ENCODE measurements at places on chromosomes 12 and 14.

DNA sequence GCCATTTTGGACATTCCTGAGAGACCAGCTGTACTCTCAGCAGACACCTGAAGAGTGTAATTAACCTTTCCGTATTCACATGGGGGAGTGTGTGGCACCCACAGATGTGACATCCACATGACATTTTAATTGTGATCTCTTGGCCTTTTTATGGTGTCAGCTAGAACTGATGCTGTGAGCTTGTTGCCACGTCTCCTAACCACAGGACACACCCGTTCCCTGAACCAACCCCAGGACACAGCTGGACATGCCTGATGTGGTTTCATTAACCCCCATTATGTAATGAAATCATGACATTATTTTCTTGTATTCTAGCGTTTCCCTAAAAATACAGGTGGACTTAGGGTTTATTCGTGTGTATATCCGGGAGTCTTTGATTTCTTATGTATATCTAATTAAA lies 1036.1 kb downstream of the TMEM121 start:
- no peak for DNase-seq

DNA sequence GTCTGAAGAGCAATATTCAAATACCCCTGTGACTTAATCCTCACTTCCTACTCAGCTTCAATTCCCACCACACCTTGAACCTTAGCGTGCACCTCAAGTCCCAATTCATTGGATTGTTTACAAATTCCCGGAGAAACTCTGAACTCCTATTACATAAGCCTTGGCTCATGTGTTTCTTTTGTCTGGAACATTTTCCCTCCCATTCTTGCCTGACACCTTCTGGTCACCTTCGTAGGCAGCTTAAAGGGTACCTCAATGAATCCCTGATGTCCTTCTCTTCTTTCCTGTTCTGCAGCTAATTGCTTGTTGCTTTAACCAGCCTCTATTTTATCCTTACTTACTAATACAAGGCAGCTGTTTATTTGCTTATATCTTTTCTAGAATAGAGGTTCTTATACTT lies 85.0 kb upstream of the SEL1L start:
- DNase-seq, result no peak

GRCh38 chr12:3363608-3364007 lies 127.4 kb upstream of the PRMT8 start:
- no peak for DNase-seq

GRCh38 chr14:53875324-53875897 lies 81.2 kb downstream of the BMP4 start:
- no peak for DNase-seq

- DNase-seq, result no peak
Measured at GRCh38 chr12:18703321-18703720, 34.5 kb downstream of the PLCZ1 start.

- DNase-seq, result peak; percentile 64
Measured at GRCh38 chr12:116708826-116709756, 28.8 kb downstream of the SPRING1 start.

DNA sequence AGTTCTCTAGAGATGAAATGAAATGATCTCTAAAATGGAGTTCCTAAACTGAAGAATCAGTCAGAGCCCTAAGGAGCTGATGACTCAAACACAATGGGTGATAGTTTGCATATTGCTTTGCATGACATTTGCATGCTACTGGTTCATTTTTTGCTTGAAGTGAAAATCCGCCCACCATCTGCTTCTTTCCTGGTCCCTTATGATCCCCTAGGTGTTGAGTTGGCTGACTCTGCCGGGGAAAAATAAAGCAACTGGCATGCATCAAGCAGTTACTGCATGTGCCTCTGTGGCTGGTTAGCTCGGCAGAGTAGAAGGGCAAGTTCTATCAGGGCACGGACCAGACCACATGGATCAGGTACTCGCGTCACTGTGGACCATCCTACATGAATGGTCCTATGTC lies 151.1 kb downstream of the PPM1H start:
- DNase-seq, result no peak

DNA sequence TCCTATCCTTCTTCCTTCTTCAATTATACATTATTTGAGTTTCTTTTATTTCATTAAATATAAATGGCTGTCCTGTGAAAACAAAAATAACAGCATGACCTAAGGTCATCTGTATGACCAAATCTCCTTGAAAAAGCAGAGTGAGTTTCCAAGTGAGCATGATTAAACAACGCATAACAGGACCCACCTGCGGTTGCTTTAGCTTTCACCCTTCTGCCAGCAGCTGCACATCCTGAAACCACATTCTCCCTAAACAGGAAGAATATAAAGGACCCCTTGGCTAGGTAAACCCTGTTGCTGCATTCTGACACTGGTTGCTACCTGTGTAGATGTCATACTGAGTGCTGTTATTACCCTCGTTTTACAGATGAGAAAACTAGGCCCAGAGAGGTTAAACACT lies 42.8 kb upstream of the CPM start:
- no peak for DNase-seq

DNA sequence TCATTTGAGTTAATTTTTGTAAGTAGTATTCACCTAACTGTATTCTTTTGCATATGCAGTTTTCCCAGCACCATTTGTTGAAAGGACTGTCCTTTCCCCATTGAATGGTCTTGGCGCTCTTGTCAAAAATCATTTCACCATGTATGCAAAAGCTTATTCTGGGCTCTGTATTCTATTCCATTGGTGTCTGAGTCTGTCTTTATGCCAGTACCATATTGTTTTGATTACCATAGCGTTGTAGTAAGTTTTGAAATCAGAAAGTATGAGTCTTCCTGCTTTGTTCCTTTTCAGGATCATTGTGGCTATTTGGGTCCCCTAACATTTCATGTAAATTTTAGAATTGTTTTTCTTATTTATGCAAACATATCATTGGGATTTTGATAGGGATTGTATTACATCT lies 508.7 kb upstream of the RGS6 start:
- DNase-seq, result no peak

- DNase-seq, result no peak
Measured at GRCh38 chr12:95439461-95440230, 34.3 kb upstream of the METAP2 start.

- no peak for DNase-seq
Measured at GRCh38 chr12:110684312-110684836, 4.5 kb downstream of the HVCN1 start.

- DNase-seq, result no peak
Measured at GRCh38 chr12:2689879-2690278, 104.9 kb upstream of the FKBP4 start.

- no peak for DNase-seq
Measured at GRCh38 chr14:66508547-66508845, 549 bp downstream of the GPHN start.

DNA sequence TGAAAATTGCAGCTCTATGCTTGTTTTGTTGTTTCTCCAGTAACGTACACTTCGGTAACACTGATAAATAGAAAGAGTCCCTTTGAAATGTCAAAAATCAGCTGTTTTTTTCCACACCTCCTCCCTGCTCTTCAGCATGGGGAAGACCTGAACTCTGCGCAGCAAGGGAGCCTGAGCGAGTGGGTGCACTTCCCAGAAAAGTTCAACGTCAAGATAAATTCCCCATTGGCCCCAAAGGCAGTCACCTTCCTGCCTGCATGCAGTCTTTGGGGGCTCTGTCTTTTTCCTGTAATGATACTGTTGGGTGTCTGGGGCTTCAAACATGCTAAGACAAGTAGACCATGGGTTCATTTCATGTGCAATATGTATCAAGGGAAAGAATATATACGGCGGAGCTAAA lies 8.8 kb upstream of the FOXG1 start:
- no peak for DNase-seq

DNA sequence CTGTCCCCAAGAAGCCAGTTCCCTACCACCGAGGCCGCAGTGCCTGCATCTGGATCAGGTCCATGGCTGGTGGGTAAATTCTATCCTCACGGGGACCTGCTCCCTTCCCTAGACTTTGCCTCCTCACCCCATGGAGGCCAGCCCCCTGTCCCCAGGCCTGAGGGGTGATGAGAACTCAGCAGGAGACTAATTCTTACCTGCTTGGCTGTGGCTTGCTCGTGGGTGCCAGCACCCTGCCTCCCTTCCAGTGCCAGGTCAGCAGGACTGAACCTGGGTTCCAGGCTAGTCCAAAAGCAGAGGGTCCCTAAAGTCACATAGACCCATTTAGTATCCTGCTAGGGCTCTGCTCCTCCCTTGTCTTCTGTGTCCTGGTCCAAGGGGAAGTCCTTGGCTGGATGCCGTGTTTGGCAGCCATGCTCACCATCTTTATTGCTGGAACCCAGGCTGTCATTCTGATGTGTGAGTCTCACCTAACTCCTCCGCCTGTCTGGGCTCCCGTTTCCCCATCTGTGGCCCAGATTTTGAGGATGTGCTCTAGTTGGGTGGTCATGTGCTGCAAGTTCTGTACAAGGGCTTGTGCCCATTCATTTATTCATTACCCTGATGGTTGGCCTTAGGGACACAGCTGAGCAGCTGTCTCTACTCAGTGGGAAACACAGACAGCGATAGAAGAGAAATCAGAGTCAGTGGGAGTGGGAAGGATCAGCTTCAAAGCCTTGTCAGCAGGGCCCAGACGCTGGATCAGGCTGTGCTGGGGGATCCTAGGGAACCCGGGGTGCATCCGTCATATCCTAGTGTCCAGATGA lies 949 bp downstream of the PLBD2 start:
- DNase-seq, result peak; percentile 29

GRCh38 chr12:16165506-16165905 lies 112.0 kb downstream of the SLC15A5 start:
- DNase-seq, result no peak

DNA sequence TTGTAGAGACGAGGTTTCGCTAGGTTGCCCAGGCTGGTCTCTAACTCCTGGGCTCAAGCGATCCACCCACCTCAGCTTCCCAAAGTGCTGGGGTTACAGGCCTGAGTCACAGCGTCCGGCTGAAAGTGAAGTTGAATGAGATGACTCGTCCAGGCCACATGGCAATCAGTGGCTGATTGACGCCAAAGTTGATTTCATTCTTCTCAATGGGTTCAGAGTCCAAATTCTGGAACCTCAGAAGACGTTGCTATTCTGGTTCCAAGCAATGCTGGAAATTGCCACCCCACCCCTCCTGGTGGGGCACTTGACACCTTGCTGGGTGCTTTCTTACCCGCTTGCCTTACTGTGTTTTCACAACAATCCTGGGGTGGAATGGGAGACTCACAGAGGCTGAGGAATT lies 14.9 kb downstream of the ABCB9 start:
- no peak for DNase-seq

DNA sequence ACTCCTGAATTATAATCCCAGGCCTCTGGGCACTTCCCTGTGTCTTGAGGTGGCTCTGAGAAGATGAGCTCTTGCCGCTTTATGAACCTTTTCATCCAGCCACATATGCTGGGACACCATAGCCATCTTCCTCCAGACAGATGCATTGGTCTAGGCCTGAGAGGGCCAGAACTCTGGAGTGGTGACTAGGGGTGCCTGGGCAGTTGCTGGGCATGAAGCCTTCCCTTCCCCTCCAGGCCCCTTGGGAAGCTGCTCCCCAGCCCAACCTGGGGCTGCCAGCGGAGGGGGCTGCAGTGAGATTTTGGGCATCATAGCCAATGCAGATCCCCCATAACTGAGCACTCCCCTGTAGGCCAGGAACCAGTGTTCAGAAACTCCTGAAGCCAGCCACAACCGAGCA lies 135.2 kb downstream of the GCH1 start:
- DNase-seq, result no peak

GRCh38 chr12:99605-100004 lies 33.0 kb downstream of the IQSEC3 start:
- no peak for DNase-seq

GRCh38 chr12:94535510-94535921 lies 75.8 kb upstream of the CEP83 start:
- no peak for DNase-seq

DNA sequence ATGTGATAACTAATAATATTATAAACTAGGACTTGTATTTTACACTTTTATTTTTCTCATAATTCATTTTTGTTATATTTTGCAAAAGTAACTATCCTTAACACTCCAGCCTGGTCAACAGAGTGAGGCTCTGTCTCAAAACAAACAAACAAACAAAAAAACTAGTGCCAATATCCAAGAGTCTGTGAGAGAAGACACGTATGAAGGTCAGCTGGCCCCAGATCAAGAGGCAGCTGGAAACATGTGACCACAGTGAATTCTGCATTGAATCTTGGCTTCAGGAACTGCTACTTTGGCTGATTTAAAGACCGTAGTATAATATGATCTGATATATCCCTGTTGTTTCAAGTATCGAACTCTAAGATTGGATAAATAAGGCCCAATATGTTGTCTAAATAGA lies 47.0 kb downstream of the ESR2 start:
- no peak for DNase-seq

DNA sequence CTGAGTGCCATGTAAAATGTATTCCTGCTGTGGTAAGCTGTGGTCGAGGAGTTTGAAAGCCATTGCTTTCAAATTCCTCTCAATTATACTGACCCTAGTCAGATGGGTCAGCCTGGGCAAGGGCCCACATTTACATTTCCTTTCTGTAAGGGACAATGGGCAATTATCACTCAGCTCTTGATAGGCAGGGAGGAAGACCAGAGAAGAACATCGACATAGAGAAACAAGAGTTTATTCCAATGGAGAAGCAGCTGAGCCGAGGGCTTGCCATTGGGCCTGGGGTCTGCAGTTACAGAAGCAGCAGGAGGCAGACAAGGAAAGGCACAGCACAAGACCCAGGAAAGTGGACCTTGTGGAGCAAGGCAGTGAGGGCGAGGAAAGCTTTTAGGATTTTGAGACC lies 9.7 kb downstream of the NRIP2 start:
- DNase-seq, result no peak

- DNase-seq, result no peak
Measured at GRCh38 chr12:49535921-49536525, 2.8 kb upstream of the KCNH3 start.

DNA sequence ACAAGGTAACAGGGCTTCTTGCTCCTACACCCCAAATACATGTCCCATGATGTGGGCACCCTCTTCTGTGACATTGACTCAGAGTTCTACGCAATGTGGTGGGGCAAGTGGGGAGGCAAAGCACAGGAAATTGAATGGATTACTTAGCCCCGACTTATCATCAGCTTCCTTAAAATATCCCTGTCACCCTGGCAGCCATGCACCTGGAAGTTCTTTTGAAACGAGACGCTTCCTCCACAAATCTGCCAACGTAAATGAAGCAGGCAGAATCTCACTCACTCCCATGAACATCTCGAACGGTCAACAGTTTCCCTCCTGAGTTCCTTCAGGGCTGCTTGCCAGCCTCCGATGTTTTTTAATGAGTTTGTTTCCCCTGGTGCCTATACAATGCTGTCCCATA lies 33.5 kb downstream of the RNFT2 start:
- DNase-seq, result no peak

GRCh38 chr14:101772770-101773169 lies 11.3 kb downstream of the PPP2R5C start:
- no peak for DNase-seq
